ENCODE measurements at places on chromosomes 5 and 9. TPM values are rescaled to one million over a fixed set of nuclear protein-coding genes. Genes with fewer than 3 reads are reported as not detected.

The RORB gene
- not detected for total RNA-seq

The F12 gene
- 2.1 TPM for total RNA-seq

The TEX10 gene
- 14.6 TPM for total RNA-seq

The RNF208 gene
- total RNA-seq, result 4.4 TPM

- no peaks in the 10 kb centered on the region for H3K27me3 ChIP-seq
- no peak for DNase-seq
- H3K36me3 ChIP-seq, result peaks cover 27% of the 10 kb centered on the region
- no peak overlapping the region for H3K27ac ChIP-seq
Observed at GRCh38 chr5:154868702-154869101, 10.3 kb downstream of the CNOT8 start.

GRCh38 chr5:177973066-177973635, 22.9 kb downstream of the PROP1 start:
- no peak overlapping the region for H3K4me3 ChIP-seq
- H3K36me3 ChIP-seq, result no peaks in the 10 kb centered on the region
- DNase-seq, result no peak
- H3K4me1 ChIP-seq, result no peaks in the 10 kb centered on the region

GRCh38 chr9:23683611-23684061, 142.4 kb downstream of the ELAVL2 start:
- peaks cover 23% of the 10 kb centered on the region for H3K4me1 ChIP-seq
- no peaks in the 10 kb centered on the region for H3K36me3 ChIP-seq
- H3K27ac ChIP-seq, result no peak overlapping the region
- DNase-seq, result no peak
- no peak overlapping the region for H3K4me3 ChIP-seq

GRCh38 chr5:87242242-87242641, 25.4 kb upstream of the RASA1 start:
- no peaks in the 10 kb centered on the region for H3K4me1 ChIP-seq
- DNase-seq, result no peak
- peaks cover 8% of the 10 kb centered on the region for H3K27me3 ChIP-seq
- no peaks in the 10 kb centered on the region for H3K36me3 ChIP-seq
- no peak overlapping the region for H3K27ac ChIP-seq
- no peak overlapping the region for H3K4me3 ChIP-seq

DNA sequence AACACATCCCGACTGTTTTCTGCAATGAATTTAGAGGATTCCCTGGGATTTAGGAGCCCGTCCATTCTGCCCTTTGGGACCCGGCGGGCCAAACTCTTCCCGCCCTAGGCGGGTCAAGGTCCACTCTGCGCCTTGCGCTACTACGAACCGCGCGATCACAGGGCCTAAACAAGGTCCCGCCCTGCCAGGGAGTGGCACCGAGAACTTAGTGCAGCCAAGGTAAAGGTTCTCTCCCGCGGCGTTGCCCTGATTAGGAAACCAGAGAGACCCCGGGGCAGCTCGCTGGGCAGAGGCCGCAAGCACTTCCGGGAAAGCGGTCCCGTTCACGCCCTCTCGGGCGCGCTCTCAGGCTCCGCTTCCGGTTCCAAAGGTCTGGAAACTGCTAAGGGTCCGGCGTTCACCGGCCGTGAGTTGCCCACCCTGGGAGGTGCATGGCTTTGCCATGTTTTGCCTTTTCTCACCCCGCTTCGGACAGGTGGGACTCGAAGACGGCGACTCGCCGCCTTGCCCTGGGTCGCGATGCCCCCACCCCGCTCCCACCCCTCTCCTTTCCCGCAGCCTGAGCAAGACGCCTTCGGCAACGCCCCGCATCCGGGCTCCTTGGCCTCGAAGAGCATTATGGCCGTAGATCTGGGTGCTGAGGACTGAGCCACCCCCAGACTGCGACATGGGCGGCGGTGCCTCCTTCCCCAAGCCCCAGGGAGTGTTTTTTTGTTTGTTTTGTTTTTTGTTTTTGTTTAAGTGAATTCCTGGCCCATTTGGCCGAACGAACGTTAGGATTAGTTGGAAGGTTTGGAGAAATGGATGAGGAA, 23.4 kb downstream of the HNRNPK start:
- peak overlapping the region; percentile 80 for H3K4me3 ChIP-seq
- no peaks in the 10 kb centered on the region for H3K36me3 ChIP-seq
- peak overlapping the region; percentile 85 for H3K27ac ChIP-seq
- no peak for DNase-seq
- no peaks in the 10 kb centered on the region for H3K27me3 ChIP-seq

DNA sequence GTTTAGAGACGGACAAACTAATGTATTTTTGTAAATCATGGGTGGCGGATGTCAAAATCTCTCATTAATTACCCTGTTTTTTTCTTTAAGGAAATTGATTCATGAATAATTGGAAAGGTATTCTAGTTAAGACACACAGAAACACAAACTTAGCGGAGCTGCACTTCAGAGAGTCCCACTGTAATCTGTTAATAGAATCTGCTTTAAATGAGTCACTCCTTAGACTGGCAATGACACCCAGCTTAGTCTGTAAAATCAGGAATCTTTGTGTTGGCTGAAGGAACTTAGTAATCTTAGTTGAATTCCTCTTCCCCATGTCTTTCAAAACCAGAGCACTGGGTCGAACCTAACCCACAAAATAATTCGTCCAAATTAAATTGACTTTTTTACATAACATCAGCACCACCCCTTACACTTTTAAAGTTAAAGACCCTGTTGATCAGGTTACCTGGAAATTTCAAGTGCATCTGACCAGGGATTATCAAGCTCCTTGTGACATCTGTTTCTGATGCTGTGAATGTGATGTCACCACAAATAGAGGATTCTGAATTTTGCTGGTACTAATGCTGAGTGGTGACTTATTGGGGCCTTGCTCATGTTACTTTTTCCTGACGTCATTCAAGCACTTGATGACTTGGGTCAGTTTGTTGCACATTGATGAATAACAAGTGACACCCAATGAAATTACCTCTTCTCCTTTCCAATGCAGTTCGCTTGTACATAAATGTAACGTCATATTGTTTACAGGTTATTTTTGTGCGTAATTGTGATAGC, 313.6 kb downstream of the KCTD16 start:
- H3K4me1 ChIP-seq, result peaks cover 10% of the 10 kb centered on the region
- H3K27me3 ChIP-seq, result no peaks in the 10 kb centered on the region
- no peak overlapping the region for H3K4me3 ChIP-seq
- no peaks in the 10 kb centered on the region for H3K36me3 ChIP-seq
- DNase-seq, result no peak

DNA sequence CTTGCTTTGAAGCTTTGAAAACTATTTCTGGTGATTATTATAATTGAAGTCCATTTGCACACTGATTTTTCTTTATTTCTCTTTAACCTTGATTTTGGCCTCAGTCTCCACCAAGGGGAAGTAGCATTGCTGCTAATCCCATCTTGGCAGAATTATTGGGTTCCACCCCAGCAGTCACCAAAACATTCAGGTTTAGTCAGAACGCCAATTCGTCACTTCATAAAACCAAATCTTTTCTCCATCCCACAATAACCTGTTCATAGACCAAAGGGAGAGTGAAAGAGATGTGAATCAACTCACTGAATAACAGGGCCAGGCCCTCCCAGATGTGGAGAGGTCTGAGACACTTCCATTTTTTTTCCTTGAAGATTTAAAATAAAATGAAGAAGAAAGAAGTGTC, 95.1 kb upstream of the VCAN start:
- H3K4me3 ChIP-seq, result no peak overlapping the region
- no peaks in the 10 kb centered on the region for H3K27me3 ChIP-seq
- no peak overlapping the region for H3K27ac ChIP-seq
- peaks cover 20% of the 10 kb centered on the region for H3K4me1 ChIP-seq

GRCh38 chr5:161925960-161926359, 78.0 kb downstream of the GABRA1 start:
- H3K4me3 ChIP-seq, result no peak overlapping the region
- no peaks in the 10 kb centered on the region for H3K36me3 ChIP-seq
- no peaks in the 10 kb centered on the region for H3K4me1 ChIP-seq
- H3K27me3 ChIP-seq, result no peaks in the 10 kb centered on the region

DNA sequence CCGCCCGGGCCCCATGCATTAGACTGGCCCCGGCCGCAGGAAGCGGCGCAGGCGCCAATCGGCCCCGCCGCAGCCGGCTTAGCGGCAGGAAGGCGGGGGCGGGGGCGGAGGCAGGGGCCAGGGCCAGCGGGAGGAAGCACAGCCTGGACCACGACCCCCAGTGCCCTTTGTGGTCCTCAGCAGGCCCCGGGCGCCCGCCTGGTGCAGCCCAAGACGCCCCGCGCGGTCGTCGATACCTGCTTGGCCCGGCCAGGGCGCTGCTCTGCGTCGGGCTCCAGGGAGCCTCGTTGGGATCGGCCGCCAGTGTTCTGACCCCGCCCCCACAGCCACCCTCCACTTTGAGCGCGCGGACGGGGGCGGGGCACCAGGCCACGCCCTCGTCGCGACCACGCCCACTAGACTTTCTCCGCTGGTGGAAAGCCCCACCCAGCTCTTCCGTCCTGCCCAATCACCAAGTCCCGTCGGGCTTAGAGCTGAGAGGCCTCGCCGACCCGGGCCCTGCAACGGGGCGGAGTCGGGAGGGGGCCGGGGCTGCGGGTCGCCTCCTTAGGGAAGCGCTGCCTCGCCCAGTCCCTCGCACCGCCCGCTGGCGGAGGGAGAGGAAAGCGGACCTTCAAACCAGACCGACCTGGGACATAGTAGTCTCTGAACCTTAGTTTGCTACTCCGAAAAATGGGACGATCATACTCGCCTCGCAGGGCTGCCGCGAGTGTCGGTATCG, at the start of gene PDLIM7:
Gene PDLIM7, minus strand, starts transcription at position 313 of the 721 bp plus-strand sequence. CDS start 1,092 bp downstream, outside the sequence.
- peak within 1 kb of the TSS; percentile 95 for H3K27ac ChIP-seq
- peaks cover 9% of the 10 kb centered on the region for H3K36me3 ChIP-seq
- peak within 1 kb of the TSS; percentile 89 for H3K4me3 ChIP-seq
- no peak for DNase-seq

GRCh38 chr5:111968459-111968858, 211.5 kb upstream of the NREP start:
- H3K27me3 ChIP-seq, result no peaks in the 10 kb centered on the region
- H3K36me3 ChIP-seq, result no peaks in the 10 kb centered on the region
- no peak overlapping the region for H3K4me3 ChIP-seq
- peak overlapping the region; percentile 6 for H3K27ac ChIP-seq
- no peak for DNase-seq

GRCh38 chr5:56620903-56621677, 194.3 kb upstream of the MAP3K1 start:
- DNase-seq, result no peak
- no peak overlapping the region for H3K4me3 ChIP-seq
- peaks cover 11% of the 10 kb centered on the region for H3K36me3 ChIP-seq
- H3K27ac ChIP-seq, result peak overlapping the region; percentile 87

DNA sequence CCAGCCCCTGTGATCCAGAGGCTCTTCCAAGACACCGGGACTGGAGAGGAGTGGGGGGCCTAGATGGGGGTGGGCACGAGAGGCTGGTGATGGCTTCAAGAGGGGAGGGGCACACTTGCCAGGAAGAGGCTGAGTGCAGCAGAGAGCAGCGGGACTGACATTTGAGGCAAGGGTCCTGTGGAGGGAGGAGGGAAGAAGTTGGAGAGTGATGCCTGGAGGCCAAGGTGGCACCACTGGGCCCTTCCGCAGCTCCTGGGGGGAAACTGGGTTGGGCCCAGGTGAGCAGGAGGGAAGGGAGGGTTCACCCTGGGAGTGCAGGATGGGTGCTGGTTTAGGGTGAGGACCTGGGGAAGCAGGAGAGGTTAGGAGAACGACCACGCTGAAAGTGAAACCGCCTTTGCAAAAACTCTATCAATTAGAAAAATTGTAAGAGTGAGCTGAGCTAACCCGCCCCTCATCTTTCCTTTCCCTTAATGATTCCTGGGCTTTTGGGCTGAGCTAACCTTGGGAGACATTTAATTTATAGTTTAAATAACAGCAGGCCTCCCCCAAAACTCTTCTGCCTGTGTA, 26.2 kb downstream of the ABO start:
- peaks cover 1% of the 10 kb centered on the region for H3K36me3 ChIP-seq
- DNase-seq, result no peak
- H3K4me3 ChIP-seq, result no peak overlapping the region
- H3K4me1 ChIP-seq, result no peaks in the 10 kb centered on the region
- H3K27me3 ChIP-seq, result peaks cover 58% of the 10 kb centered on the region

DNA sequence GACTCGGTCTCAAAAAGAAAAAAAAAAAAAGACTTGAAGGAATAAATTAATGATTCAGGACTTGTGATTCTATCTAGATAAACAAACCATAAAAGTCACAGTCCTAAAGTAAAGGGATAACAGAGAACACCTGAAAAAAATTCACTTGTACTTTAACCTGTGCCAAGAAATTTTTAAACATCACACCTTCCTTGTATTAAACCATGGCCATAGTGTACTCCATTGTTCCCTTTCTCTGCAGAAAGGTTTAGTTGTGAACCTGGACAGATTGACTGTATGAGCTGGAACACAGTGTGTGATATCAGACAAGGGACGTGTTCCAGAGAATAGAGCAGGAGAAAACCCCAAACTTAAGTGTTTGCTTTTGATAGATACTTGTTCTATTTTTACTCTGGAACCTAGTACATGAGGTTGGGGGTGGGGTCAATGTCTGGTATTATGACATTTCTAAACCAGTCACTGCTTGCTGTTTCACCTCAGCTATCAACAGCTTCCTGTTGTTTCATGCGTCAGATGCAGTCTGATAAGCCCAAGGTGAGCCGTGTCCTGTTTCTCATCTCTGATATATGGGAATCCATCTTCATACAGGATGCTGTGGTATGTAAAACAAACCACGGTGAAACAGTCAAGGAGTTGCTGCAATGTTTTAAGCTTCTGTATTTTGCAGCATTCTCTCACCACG, 62.5 kb upstream of the ITGA1 start:
- H3K4me1 ChIP-seq, result peaks cover 34% of the 10 kb centered on the region
- DNase-seq, result no peak
- no peak overlapping the region for H3K27ac ChIP-seq
- no peak overlapping the region for H3K4me3 ChIP-seq

DNA sequence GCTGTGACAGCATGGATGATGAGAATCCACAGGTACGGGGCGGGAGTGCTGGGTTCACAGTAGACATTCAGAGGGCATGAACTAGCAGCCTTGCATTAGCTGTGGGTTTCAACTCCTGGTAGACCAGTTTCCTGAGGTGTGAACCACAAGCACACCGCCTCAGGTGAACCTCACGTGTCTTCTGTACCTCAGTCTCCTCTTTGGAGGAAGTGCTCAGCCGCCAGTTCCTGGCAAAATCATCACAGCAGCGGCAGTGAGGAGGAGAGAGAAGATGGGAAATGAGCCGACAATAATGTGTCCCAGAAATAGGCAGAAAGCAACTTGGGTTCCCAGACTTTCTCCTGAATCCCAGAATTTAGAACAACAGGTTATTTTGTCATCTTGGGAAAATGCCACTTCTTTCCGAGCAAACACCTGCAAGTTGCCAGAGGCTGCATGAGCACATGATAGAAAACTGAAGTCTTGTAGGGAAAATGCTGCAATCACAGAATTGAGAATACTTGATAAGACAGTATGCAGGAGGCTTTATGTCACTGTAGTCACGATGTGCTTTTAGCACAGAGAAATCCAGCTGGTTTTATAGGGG, 258.5 kb downstream of the AOPEP start:
- H3K4me3 ChIP-seq, result no peak overlapping the region
- DNase-seq, result no peak
- H3K4me1 ChIP-seq, result no peaks in the 10 kb centered on the region
- no peak overlapping the region for H3K27ac ChIP-seq

GRCh38 chr9:88660611-88661010, 125.6 kb downstream of the NXNL2 start:
- H3K4me1 ChIP-seq, result peaks cover 5% of the 10 kb centered on the region
- DNase-seq, result no peak
- H3K4me3 ChIP-seq, result no peak overlapping the region
- no peaks in the 10 kb centered on the region for H3K36me3 ChIP-seq
- H3K27ac ChIP-seq, result no peak overlapping the region

GRCh38 chr5:86864051-86864450, 246.3 kb downstream of the COX7C start:
- peaks cover 15% of the 10 kb centered on the region for H3K27me3 ChIP-seq
- no peaks in the 10 kb centered on the region for H3K4me1 ChIP-seq
- no peaks in the 10 kb centered on the region for H3K36me3 ChIP-seq
- no peak overlapping the region for H3K27ac ChIP-seq
- DNase-seq, result no peak
